ENCODE measurements at places on chromosomes 3 and 15.
A peak's percentile ranks its signal among the peaks of the same experiment; 100 is the strongest.

DNA sequence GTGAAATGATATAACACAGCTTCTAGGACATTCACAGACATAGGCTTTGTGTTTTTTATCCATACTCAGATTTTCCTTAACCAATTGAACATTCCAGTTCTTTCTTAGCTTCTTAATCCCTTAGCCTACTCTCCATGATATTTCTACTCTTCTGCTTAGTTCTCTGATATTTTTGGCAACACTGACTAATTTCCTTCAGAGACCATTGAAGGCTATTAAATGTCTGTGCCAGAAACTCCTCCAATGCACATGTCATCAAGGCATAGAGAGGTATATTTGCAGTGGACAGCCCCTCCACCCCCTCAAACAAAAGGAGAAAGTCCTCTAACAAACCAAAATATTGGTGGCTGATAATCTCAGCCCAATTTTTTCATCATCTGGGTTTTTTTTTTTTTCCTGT is 105.9 kb upstream of the TSC22D2 start:
- no peak for DNase-seq

DNA sequence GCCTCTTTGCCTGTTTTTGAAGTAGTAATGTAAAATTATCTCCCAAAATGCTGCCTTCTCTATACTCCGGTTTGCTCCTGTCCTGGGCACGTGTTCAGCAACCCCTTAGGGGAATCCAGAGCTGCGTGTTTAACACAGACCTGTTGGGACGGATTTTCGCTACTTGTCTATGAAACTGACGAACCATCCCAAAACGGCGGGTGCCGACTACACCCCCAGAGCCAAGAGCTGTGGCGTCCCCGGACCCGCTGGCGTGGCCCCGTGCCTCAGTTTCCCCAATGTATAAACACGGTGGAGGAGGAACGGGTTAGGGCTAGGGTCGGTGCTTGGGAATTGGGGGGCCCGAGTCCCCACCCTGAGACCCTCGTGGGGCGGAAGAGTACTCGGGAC is 473 bp downstream of the FHIT start:
- DNase-seq = no peak

GRCh38 chr3:15011174-15011573 is 53.9 kb downstream of the MRPS25 start:
- no peak for DNase-seq

GRCh38 chr3:74267131-74267530 is 347.3 kb downstream of the CNTN3 start:
- DNase-seq = no peak

- DNase-seq = no peak
These were observed 149.3 kb downstream of the FMN1 start for GRCh38 chr15:33045066-33045810.

- no peak for DNase-seq
These were observed 446.5 kb downstream of the EDEM1 start for GRCh38 chr3:5633960-5634359.

- DNase-seq = no peak
These were observed 1351.5 kb downstream of the ZPLD1 start for GRCh38 chr3:103786296-103786695.

DNA sequence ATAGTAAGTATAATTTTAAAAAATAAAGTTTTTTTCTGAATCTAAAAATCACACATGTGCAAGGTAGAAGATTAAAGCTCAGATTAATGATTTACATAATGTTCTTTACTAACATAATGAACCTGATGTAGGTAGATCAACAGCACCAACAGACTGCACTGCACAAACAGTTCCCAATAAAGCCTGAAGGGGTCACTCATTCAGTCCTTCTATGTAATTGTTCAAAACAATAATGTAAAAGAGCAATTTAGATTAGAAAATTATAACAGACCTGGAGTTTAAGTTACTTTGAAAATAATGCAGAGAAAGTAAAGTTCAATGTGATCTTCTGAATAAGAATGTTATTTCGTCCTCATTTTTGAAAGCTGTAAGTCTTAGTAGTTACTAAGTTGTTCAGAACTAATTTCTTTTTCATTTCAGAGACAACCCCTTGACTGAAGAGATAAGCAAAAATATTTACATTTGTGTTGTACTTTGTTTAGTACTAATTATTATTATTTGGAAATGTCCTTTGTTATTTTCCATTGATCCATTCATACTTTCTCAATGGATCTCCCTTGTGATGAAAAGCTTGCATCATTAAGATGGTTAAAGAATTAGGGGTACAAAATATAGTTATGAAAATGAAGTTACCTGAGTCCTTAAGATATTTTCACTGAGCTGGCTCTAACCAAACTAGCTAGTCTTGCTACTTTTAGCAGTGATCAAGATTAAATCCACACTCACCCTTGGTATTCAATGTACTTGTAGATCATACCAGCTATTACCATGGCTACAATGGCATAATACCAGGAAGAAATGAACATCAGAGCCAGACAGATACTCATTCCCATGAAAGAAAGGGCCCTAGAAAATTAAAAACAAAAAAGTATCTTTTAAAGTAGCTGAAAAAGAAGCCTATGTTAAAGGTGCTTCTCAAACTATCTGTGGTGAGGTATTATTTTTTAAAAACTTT is 16.8 kb downstream of the EMC4 start:
- DNase-seq = no peak

- DNase-seq = no peak
These were observed 93.3 kb downstream of the CLASP2 start for GRCh38 chr3:33624756-33625155.

- no peak for DNase-seq
These were observed 41.6 kb downstream of the ISG20 start for GRCh38 chr15:88680241-88681001.

DNA sequence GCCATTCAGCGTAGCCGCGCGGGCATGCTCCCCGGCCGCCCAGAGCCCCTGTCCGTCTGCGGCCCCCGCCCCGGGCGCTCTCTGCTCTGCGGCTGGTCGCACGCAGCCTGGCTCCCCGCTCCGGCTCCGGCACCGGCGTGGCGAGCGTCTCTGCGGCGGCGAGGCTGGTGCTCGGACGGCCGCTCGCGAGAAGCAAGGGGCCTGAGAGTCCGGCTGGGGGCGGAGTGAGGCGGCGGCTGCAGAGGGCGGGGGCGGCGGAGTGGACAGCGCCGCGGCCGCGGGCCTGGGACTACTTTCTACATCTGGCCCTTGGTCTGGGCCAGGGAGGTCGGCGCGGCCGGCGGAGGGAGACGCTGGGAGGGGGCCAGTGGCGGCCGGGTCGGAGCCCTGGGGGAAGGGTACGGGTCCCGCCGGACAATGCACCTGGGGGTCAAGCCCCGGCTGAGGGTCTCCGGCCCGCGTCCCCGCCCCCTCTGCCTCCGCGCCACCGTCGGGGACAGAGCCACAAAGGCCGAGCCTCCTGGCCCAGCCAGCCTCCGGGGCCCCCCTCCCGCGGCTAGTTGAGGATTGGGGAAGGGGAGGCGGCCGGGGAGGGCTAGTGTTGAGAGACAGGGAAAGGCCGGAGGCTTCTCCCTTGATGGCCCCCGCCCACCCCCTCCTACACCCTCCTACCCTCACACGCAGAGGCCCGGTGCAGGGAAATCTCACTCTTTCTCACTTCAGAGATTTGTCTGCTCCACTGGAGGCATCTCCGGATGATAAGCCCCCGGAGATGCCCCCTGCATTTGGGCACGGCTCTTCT is at the start of gene PRTG:
Gene PRTG (minus strand): TSS at position 226 of the 802 bp plus-strand sequence. CDS start 221 bp downstream, at position 5.
- DNase-seq = peak; percentile 28

DNA sequence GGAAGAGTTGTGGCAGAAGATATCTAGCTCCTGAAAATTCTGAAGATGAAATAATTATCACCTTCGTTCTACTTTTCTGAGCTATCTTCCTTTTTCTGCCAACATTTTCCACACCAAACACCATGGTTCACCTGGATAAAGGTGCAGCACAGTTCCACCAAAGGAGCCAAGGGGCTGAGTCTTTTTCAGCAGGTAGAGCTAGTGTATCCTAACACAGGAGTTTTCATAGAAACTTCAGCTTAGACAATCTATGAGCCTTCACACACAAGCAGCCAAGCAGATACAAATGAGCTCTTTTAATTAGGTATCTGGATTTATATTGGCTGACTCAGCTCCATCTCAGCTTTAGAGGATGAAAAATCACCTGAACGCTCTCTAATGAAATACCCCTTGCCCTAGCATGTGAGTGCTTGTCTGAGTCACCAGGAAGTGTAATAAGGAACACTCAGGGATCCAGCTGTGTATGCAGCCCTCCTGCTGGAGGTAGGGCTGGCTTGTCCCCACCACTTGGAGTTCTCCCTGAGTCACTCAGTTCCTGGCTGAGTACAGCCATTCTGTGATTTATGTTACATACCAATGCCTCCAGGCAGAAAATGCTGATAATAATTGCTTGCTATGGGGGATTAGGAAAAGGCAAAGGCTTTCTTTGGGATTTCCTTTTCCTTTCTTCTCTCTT is 385.7 kb downstream of the LSAMP start:
- no peak for DNase-seq

GRCh38 chr3:168061332-168061996 is 34.3 kb downstream of the GOLIM4 start:
- DNase-seq = no peak

DNA sequence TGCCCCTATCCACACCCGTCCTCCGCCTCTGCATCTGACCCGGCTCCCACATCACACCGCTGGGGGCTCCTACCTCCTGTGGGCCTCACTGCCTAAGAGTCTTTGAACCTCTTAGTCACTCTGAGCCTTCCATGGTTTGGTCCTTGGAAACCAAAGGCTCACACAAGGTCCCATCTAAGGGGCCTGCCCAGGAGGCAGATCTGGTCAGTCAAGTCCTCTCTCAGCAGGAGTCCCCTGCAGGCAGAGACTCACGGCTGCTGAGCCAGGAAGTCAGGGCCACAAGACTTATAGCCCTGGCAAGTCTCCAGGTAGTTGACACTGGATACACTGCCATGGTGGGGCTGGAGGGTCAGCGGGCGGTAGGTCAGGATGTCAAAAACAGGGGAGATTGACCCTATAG is 31.2 kb upstream of the ALDH1L1 start:
- DNase-seq = no peak

All from substantia nigra (tissue), 51 donors.